Neural crest cell (in vitro differentiated cells): ENCODE measurements at places on chromosomes 1 and 21. TPM values are rescaled to one million over a fixed set of nuclear protein-coding genes. Genes with fewer than 3 reads are reported as not detected.

CKS1B gene
- 211 and 217 TPM in 2 replicates for total RNA-seq

ITLN1 gene
- not detected in 2 replicates for total RNA-seq

DNA sequence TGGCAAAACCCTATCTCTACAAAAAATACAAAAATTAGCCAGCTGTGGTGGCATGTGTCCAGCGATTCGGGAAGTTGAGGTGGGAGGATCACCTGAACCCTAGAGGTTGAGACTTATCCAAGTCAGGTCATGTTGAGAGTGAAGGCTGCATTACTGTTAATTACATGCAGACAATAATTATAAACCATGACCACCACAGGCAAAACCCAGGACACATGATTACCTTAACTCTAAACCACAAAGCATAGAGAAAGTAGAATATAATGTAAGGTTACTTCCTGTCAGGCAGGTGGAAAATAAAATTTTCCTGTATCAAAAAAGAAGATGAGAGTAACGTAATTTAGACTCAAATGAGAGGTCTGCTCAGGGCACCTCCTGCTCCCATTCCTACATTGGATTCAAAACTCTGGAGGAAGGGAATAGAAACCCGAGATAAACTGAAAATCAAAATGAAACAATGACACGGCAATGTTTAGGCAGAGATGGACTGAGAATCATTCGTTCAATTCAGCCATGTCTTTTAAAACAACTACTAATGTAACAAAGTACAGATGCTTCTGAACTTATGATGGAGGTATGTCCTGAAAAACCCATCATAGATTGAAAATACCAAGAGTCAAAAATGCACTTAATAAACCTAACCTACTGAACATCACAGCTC lies 33.6 kb downstream of the RGS8 start:
- no peak for DNase-seq

- DNase-seq: no peak
These were observed 7.8 kb downstream of the LMOD1 start for GRCh38 chr1:201938440-201939035.

GRCh38 chr1:212864201-212864600 lies 6.1 kb downstream of the FLVCR1 start:
- DNase-seq: no peak

DNA sequence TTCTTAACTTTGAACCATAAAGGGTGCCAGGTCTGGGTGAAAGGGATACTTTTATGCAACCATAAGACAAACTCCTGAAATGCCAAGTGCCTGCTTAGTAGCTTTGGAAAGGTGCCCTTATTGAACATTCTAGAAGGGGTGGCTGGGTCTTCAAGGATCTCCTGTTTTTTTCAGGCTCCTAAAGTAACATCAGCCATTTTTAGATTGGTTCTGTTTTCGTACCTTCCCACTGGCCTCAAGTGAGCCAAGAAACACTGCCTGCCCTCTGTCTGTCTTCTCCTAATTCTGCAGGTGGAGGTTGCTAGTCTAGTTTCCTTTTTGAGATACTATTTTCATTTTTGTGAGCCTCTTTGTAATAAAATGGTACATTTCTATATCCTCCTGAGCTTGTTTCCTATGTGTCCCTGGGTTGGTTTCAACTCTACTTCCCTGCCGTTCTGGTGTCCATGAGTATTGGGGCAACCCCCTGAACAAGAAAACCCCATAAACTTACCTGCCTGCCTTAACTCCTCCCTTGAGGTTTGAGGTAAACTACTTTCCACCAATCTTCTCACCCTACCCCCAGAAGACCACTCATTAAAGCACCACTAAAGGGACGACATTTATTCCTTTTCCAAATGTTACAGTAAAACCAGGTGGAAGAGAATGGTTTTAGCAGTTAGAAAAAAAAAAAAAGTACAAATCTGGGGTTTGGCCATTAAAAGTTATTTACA lies 2.6 kb downstream of the MARCKSL1 start:
- no peak for DNase-seq

MED8 gene
- total RNA-seq: 30.8 and 33.9 TPM in 2 replicates

DNA sequence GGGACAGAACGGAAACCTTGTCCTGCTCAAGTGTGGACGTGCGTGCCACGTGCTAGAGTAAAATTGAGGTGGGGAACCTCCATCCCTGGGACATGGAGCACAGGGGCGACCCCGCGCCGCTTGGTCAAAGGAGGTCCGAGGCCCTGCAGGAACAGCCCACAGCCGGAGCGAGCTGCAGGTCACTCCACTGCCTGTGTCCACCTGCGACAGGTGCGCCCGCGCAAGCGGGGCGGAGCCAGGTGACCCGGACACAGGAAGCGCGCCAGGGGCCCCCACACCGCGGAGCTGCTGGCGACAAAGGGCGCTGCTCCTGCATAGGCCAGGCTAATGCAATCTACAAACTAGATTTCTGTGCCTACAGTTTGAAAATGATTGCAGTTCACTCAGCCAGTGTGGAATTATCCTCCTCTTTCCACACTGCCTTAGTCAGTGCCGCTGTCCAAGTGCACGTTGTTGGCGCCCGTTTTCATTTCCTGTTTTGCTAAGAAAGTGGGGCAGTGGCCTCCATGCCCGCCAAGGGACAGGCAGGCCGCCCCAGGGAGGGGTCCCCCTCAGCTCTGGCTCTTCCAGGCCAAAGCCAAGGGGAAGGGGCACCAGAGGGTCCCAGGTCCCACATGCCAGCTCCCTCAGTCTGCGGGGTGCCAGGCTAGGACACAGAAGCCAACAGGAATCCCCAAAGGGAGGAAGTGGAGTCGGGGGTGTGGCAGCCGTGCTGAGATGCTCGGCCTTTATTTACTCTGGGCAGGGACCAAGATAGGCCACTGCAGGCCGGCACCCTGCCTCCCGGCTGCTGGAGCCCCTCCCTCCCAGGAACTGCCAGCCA lies 4.3 kb upstream of the NADK start:
- no peak for DNase-seq

DNA sequence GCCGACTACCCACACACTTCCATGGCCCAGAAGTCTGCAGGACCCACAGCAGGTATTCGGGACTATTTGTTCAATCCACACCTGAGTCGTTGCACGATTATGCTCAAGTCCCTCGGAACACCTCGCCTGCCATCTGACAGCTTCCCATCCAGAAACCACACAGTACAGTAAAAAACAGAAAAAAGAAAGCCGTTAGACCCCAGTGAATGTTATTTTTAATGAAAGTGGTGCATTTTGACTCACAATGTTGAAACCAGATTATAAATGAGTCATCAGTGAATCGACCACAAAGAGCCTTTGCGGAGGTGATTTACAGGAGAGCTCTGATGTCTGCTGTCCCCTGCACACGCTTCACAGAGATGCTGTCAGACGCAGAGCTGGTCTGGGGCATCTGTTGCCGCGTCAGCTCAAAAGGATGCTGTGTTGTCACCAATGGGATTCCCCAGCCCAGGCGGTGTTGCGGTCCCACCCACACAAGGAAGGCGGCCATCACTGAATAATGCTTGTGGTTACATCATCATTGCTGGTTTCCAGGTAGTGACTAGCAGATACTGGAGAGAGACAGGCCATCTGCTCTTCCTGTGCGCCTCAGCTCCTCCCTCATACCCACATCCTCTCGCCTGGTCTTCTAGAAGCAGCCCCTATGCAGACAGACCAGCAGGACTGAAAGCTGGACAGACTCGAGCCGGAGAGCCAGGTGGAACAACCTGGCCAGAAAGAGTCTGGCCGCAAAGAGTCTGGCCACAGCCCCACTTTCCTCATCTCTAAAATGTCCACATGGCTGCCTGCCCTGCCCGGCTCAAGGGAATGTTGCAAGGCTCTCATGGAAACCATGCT lies 116.8 kb downstream of the TOMM20 start:
- DNase-seq: no peak

TRAF3IP3 gene
- not detected in 2 replicates for total RNA-seq

VASH2 gene
- total RNA-seq: 8.7 and 10.3 TPM in 2 replicates

- no peak for DNase-seq
These were observed 184.0 kb downstream of the CDC7 start for GRCh38 chr1:91684481-91685196.

ELAPOR1 gene
- total RNA-seq: 0.64 and 0.70 TPM in 2 replicates

GRCh38 chr1:230498704-230499103 lies 72.6 kb upstream of the PGBD5 start:
- no peak for DNase-seq

- DNase-seq: peak; percentile 71
These were observed 18.3 kb downstream of the PPT1 start for GRCh38 chr1:40078512-40079333.

DIO1 gene
- not detected in 2 replicates for total RNA-seq

DNA sequence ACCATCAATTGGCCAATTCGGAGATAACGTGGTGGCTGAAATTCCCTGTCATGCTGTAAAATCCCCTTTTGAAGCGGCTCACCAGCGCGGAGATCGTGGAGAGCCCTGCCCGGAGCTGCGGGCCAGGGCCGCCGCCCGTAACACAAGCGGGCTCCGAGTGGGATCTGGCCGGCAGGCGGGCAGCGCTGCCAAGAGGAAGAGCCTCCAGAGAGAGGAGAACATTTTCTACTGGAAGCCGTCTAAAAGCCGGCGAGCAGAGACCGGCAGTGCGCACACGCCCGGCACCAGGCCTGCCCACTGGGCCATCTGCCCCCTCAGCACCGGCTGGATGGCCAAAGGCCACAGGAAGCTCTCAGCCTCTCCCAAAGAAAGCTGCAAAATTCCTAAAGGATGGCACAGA lies 15.5 kb downstream of the SSBP3 start:
- DNase-seq: no peak

- DNase-seq: no peak
These were observed 61.4 kb upstream of the TNFSF18 start for GRCh38 chr1:173112129-173112528.
